ENCODE measurements at places on chromosomes 6 and 20. TPM values are rescaled to one million over a fixed set of nuclear protein-coding genes. Genes with fewer than 3 reads are reported as not detected.

DNA sequence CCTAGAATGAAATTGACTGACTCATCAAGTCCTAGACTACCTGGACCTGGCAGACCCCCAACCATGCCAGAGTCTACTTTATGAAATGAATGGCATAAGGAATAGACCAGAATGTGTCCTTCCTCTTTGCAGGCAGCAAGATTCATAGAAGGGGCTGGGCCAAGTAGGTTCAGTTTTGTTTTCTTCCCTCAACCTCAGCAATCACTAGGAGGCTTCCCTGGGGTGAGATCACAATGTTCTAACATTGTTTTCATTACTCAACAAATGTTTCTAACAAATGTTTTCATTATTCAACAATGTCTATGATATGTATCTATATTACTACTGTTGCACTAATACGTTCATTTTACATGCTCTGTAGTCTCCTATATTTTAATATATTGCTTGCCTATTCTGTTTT is 8.4 kb upstream of the FAM162B start:
- peaks cover 1% of the 10 kb centered on the region for H3K4me1 ChIP-seq
- peaks cover 2% of the 10 kb centered on the region for H3K27me3 ChIP-seq
- no peak overlapping the region for H3K4me3 ChIP-seq

- no peaks in the 10 kb centered on the region for H3K27me3 ChIP-seq
- no peaks in the 10 kb centered on the region for H3K36me3 ChIP-seq
- DNase-seq, result no peak
- no peak overlapping the region for H3K4me3 ChIP-seq
- no peak overlapping the region for H3K27ac ChIP-seq
Measured at GRCh38 chr6:140027219-140027618, 652.8 kb upstream of the CITED2 start.

GRCh38 chr6:42845327-42845694 is 34.1 kb upstream of the RPL7L1 start:
- H3K27me3 ChIP-seq, result peaks cover 5% of the 10 kb centered on the region
- H3K27ac ChIP-seq, result no peak overlapping the region
- no peaks in the 10 kb centered on the region for H3K36me3 ChIP-seq
- peaks cover 6% of the 10 kb centered on the region for H3K4me1 ChIP-seq

The RREB1 gene
- 57.6 TPM for total RNA-seq

The NOX3 gene
- total RNA-seq, result not detected

GRCh38 chr20:35564905-35565304 is 23.0 kb downstream of the ERGIC3 start:
- DNase-seq, result no peak
- H3K36me3 ChIP-seq, result no peaks in the 10 kb centered on the region
- no peak overlapping the region for H3K27ac ChIP-seq
- H3K4me3 ChIP-seq, result no peak overlapping the region

The DHX35 gene
- total RNA-seq, result 10.5 TPM

The RAB32 gene
- total RNA-seq, result 37.0 TPM

The PPT2 gene
- 44.4 TPM for total RNA-seq

DNA sequence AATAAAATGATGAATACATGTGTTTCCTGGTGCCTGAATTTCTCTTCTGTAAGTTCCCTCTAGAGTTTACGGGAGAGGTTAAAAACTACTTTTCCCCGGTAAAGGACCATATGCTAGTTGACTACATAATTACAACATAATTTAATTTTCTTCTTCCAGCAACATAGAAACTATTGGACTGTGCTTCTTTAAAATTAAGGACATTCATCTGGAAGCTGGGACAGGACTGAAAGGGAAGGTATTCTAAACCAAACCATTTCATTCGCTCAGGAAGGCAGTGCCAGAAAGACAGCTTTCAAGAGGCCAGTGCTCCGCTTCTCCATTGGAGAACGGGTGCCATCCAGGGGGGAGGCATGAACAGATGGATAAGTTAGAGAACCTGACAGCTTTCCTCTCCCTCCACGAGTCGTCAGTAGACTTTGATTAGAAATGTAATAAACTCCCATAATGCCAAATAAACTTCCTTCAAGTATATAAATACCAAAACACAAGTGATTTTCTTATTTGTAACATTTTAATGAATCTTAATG is 458.0 kb upstream of the SOX4 start:
- no peak overlapping the region for H3K4me3 ChIP-seq
- DNase-seq, result no peak
- H3K4me1 ChIP-seq, result peaks cover 6% of the 10 kb centered on the region
- no peak overlapping the region for H3K27ac ChIP-seq
- no peaks in the 10 kb centered on the region for H3K27me3 ChIP-seq

The TSBP1 gene
- total RNA-seq, result not detected

- no peaks in the 10 kb centered on the region for H3K27me3 ChIP-seq
- DNase-seq, result no peak
- H3K4me3 ChIP-seq, result no peak overlapping the region
- no peak overlapping the region for H3K27ac ChIP-seq
- H3K4me1 ChIP-seq, result peaks cover 1% of the 10 kb centered on the region
Measured at GRCh38 chr20:36386236-36386635, 80.1 kb downstream of the DLGAP4 start.
